ENCODE measurements at places on chromosomes 1 and 21.

DNA sequence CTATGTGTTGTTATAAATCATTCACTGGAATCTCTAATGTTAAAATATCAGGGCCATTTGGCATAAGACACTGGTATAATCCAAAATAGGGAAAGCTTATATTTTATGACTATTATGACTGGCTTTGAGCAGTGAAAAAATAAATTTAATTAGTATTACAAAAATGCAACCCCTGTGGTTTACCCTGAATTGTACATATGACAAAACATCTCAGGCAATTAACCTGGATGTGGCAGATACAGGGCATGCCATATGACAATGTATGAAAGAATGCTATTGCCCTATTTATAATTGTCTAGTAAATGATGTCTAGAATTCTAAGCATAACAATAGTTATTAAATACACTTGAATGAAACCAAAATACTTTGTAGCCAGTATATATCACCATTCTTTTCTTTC lies 532.5 kb upstream of the ADGRL4 start:
- no peak for DNase-seq

- DNase-seq, result no peak
Observed at GRCh38 chr1:244782056-244782455, 53.4 kb upstream of the COX20 start.

DNA sequence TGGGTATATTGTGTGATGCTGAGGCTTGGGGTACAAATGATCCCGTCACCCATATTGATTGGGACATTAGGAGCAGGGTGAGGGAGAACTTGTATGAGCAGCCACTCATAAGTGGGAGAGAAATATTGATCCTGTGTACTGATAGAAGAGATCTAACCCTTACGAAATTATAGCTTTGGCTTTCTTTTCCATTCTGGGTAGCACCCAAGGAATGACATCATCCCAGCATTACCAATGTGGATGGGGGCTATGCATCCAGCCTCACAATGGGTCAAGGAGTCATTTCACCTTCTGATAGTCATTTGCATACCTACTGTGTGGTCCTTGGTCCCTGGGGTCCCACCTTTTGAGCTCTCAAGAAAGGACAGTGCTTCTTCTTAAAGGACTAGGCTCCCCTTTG lies 1.9 kb upstream of the NAV1 start:
- DNase-seq, result no peak

DNA sequence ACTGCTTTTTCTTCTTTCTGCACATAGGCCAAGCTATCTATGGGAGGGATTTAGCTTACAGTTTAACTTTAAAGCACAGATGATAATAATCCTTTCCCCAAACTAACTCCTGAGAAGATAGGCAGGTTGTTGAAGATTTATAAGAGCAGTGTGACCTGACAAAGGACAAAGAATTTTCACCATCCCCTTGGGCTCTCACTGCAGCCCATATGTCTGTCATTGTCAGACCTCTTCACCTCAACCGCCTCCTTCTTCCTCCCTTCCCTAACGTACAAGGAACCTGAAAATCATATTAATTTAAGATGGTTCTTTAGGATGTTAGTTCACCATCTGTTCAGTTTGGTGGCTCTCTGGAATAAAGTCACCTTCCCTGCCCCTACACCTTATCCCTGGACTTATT lies 5.0 kb downstream of the RNU1-2 start:
- no peak for DNase-seq

GRCh38 chr1:231691618-231692259 lies 65.1 kb downstream of the DISC1 start:
- no peak for DNase-seq

GRCh38 chr21:44368711-44369446 lies 15.5 kb downstream of the TRPM2 start:
- DNase-seq, result no peak

DNA sequence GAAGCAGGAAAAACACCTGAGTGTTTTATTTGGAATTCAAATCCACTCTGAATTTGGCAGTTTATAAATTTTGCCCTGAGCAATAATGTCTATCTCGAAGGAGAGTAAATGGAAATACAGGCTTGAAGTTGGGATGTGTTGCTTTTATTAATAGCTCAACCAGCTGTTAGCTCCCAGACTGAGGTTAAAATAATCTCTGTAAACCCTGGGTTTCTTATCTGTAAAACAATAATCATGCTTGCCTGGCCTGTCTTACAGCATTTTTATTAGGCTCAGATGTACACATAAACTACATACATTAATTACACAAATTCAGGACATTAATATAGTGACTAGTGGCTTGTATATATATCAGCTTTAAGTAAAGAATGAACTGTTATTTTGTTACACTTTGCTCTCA lies 148.5 kb downstream of the GALNT2 start:
- no peak for DNase-seq

GRCh38 chr1:214316593-214316992 lies 35.6 kb downstream of the SMYD2 start:
- no peak for DNase-seq

GRCh38 chr1:4380564-4381168 lies 273.7 kb upstream of the AJAP1 start:
- DNase-seq, result no peak

DNA sequence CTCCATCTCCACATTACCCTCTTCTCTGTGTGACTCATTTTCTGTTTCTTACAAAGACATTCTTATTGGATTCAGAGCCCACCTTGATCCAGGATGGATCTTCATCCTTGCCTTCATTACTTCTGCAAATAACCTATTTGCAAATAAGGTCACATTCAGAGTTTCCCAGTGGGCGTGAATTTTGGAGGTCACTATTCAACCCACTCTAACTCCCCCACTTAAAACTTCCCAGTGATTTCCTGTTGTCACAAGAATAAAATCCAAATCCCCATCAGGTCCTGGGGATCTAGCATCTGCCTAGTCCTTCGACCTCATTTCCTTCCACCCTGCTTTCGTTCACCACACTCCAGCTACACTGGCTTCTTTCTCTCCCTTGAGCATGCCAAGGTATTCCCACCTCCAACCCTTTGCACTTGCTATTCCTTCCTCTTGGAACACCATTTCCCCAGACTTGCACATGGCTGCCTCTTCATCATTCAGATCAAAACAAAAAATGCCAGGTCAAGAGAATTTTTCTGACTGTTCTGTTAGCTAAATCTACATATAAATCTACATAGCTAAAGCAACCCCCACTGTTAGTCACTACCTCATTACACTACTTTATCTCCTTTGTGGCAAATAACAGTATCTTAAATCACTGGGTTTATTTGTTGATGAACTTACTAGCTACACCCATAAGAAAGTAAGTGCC lies 187.2 kb downstream of the TOMM20 start:
- DNase-seq, result no peak

GRCh38 chr21:36694031-36694515 lies 4.8 kb upstream of the SIM2 start:
- DNase-seq, result no peak

DNA sequence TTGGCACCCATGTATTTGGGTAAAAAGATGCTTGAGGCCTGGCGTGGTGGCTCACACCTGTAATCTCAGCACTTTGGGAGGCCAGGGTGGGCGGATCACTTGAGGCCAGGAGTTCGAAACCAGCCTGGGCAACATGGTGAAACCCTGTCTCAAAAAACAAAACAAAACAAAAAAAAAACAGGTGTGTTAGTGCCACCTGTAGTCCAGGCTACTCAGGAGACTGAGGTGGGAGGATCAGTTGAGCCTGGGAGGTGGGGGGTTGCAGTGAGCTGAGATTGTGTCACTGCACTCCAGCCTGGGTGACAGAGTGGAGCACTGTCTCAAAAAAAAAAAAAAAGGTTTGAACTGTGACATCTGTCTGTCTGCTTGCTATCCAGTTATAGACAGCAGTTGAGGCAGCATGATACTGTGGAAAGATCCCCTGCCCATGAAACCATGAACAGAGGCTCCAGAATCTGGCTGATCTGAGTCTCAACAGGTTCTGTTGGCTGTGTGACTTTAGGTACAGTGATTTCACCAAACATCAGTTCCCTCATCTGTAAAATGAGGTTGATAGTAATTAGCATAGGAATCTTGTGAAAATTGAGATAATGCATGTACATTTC lies 5.7 kb downstream of the DYRK1A start:
- no peak for DNase-seq

- DNase-seq, result no peak
Observed at GRCh38 chr1:22773981-22774832, 63.6 kb downstream of the EPHB2 start.

GRCh38 chr1:71565262-71565661 lies 484.4 kb upstream of the ZRANB2 start:
- no peak for DNase-seq

- no peak for DNase-seq
Observed at GRCh38 chr1:206833106-206833680, 32.2 kb upstream of the IL20 start.

DNA sequence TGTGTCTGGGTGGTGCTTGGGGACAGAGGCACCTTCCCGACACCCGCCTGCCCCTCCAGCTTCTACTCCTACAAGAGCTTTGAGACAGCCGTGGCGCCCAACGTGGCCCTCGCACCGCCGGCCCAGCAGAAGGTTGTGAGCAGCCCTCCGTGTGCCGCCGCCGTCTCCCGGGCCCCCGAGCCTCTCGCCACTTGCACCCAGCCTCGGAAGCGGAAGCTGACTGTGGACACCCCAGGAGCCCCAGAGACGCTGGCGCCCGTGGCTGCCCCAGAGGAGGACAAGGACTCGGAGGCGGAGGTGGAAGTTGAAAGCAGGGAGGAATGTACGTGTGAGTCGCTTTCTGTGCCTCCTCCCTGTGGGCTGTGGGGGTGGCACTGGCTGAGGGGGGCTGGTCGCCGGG lies 75.7 kb downstream of the SKI start:
- no peak for DNase-seq

GRCh38 chr1:62040450-62040849 lies 154.2 kb upstream of the L1TD1 start:
- DNase-seq, result no peak

DNA sequence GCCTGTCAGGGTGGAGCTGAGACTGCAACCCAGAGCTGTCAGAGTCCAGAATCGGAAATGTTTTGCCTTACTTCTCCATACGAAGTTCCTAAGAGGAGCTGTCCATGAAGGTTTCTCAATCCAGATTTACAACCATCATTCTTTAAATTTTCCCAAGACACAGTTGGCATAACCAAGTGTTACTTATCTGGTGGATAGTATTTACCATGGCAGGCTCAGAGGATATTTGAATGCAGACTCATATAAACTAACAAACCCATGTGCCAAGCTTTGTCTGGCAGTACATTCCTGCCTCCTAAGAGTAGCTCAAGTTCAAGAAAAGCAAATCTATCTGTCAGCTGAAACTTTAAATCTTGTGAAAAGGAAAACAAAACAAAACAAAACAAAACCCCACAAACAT lies 267.9 kb downstream of the ZNF326 start:
- DNase-seq, result no peak

DNA sequence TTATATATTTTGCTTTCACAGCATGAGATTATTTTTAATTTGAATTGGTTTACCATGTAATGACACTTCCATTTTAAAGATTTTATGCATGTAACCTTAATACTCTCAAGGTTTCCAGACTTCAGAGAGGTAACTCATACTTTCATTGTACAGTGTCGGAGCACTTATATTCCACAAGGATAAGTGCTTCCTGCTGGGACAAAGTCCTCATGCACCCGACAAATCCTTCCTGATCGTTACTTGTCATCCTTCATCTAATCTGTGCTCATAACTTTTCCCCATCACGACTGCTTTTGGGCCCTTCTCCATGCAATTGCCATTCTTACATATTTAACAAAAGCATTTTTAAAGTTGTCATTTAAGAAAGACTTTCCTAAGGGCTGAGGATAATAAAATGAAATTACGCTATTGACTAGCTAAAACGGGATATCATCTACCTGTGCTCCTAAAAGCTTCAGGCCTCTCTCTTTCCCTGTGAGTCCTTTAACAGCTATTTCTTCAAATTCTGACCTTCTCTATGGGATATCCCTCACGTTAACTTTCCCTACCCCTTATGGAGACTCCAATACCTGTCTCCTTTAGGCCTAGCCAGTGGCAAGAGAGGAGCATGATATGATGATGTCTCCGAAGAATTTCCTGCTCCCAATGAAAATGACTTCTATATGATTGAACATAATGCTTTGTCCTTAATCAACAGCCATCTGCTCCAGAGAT lies 59.3 kb downstream of the NCAM2 start:
- no peak for DNase-seq

DNA sequence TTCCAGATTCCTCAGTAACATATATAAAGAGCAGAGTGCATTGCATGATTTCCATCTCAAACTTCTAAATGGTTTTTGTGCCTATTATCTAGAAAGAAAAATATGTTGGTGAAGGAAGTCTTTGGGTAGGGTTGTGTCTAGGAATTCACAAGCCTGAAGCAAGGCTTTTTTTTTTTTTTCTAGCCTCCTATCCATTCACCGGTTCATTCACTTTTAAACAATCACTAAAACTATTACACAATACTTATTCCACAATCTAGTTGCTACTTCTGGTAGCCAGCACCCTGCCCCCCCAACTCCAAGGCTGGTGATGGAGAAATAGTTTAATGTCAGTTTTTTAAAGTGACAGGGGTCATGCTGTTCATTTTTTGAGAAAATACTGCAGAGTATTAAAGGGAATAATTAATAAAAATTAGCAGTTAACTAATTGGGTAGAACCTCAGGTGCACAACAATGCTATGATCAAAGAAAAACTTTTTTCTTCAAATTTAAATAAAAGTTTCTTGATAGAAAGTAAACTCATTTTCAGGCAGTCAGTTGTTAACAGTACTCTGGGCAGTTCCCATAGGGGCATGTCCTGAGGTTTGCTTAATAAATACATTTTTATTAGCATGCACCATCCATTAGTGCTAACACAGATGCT lies 10.9 kb downstream of the IRF2BP2 start:
- no peak for DNase-seq

DNA sequence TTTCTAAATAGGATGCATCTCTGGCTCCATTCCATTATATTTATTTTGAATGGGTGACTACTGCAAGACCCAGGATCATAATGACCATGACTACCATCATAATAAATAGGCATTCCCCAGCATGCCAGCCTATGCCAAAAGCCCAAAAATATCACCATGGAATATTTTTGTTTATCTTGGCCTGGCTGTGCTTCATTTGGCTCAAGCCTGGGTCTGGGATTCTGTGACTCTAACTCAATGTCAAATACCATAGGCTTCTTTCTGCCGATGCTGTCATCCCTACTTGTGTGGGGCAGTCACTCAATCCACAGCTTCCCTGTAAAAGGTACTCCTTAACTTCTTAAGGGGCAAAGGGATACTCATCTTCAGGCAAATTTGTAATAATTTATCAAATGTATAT lies 66.6 kb downstream of the DIRAS3 start:
- DNase-seq, result no peak

- no peak for DNase-seq
Observed at GRCh38 chr21:44987301-44987885, 47.6 kb downstream of the SLX9 start.

- DNase-seq, result no peak
Observed at GRCh38 chr1:105427543-105427942, 1628.9 kb upstream of the PRMT6 start.

GRCh38 chr1:205370780-205371179 lies 14.1 kb upstream of the KLHDC8A start:
- no peak for DNase-seq

GRCh38 chr1:31663622-31664452 lies 19.2 kb upstream of the PEF1 start:
- DNase-seq, result peak; percentile 57

Data from omental fat pad (tissue), 4 donors.